ENCODE measurements at places on chromosomes 1 and 21. TPM values are rescaled to one million over a fixed set of nuclear protein-coding genes. Genes with fewer than 3 reads are reported as not detected.

DNA sequence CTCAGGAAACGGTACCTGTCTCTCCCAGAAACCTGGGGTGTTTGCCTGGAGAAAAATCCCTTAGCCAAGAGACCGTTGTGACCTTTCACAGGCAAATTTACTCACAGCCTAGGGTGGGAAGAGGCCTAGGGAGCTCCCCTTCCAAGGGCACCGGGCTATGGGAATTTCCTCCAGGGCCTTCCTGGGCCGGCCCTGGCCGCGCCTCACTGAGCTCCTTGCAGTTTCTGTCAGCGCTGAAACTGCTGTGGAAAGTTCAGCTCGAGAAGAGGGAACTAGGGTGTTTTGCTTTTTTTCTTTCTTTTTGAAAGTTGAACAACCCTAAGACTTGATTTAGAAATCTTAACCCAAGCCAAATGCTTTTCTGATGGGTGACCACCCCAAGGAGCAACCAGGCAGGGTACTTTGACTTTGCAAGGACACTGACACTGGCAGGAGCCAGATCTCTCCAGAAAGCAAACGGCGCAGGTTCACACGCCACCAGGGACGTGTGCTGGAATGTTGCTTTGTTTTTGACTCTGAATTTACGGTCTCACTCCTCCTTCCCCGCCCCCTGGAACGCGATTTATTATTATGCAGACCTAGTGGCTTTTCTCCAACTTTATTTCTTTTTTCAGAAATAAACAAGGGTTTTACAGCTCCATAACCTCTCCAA lies 229.6 kb upstream of the JUN start:
- DNase-seq: peak; percentile 73

DNA sequence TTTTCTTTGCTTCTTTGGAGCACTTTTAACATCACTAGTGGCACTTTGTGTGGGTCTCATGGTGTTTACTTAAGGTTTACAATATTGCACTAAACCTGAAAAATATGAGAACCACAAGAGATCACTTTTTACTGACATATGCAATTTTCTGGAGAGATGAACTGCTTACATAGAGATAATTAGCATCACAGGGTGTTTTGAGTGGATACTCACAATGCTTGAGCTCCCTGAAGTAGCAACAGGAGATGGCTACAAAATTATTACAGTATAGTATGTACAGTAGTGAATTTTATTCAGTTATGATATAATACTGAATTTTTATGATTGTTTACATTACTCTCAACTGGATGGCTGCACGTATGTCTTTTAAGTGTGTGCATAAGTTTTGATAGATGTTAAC lies 22.6 kb downstream of the RPRD2 start:
- DNase-seq: no peak

DNA sequence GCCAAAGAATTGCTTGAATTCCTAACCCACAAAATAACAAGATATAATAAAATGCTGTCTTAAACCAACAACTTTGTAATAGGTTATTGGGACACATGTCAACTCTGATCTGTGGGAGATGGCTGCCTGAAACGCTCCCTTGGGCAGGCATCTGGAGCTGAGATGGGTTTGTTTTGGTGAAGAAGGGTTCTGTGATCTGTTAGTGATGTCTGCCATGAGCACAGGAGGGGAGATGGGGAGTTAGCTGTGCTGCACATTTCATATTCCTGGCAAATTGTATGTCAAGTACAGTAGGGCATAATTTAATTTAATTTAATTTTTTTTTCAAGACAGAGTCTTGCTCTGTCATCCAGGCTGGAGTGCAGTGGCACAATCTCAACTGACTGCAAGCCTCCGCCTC lies 34.2 kb upstream of the IFNLR1 start:
- DNase-seq: no peak

DNA sequence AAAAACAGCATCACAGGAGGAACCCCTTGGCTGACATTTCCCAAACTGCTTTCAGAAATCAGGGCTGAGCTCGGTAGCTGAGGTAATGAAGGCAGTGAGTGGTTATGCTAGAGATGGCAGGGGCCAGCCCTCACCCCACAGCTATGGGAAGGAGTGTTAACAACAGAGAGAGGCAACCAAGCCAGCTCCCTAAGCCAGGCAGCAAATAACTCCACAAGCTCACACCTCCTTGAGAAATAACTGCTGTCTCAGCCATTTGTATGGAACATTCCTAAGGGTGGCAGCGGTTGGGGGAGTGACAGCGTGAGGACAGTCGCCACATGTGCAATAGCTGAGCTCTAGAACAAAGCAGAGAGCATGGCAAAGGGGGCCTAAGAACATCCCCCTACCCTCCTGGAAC lies 42.6 kb downstream of the LMX1A start:
- DNase-seq: no peak

GRCh38 chr1:3908886-3909517 lies 8.9 kb upstream of the C1orf174 start:
- DNase-seq: no peak

DNA sequence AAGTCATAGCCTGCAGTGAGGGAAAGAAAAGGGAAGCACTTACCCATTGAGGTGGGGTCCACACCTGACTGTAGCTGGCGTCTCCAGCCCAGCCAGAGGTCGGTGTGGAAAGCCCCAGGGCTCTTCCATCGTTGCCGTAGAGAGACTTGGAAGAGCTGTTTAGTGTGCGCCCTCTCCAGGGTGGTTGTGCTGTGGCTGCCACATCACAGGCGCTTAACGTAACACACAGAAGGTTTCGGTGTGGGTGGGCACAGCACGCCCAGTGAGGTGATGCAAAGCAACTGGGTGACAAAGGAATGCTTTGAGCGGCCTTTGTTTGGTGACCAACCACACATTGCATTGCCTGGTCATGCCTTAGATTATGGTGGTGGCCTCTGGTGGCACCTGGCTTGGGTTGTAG lies 36.8 kb upstream of the KIF1B start:
- DNase-seq: no peak

DNA sequence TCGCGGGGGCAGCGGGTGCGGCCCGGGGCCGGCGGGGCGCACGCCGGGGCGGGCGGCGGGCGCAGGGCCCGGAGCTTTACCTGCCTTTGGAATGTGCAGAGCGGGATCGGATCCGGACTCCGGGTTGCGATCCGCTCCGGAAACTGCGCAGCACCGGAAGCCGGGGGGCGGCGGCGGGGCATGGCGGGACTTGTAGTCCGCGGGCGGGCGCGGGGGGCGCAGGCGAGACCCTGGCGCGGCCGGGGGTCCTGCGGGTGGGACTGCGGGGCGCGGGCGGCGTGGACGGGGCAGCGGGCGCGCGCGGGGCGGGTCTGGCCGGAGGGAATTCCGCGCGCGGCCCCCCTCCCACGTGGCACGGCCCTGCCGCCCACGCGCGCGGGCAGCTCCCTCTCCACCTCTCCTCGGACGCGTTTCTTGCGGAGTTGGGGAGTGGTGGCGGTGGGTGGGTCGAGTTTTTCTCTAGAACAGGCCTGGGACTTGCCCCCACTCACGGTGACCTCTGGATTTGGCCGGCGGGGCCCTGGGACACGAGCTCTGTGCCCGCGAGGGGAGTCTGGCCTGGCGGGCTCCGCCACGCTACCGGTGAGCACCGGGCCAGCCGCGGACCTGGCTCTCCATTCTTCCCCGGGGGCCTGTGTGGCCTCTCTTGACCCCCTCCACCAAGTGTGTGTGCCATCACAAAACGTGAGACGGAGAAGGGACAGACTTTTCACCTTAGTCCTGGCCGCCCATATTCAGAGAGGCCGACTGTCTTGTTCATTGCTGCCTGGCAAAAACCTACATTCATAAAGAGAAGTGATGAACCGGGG lies at the start of gene PRDM15:
Gene PRDM15 (minus strand): TSS at position 155 of the 809 bp plus-strand sequence. CDS start 18,981 bp downstream, outside the sequence.
- DNase-seq: peak; percentile 84

DNA sequence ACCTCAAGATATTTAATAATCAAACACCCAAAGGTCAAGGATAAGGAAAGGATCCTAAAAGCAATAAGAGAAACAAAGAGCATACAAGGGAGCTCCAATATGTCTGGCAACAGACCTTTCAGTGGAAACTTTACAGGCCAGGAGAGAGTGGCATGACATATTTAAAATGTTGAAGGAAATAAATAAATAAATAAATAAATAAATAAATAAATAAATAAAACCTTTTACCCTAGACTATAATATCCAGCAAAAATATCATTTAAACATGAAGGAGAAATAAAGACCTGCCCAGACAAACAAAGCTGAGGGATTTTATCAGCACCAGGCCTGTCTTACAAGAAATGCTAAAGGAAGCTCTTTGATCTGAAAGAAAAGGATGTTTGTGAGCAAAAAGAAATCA lies 367.8 kb upstream of the PBX1 start:
- DNase-seq: no peak

TEDDM1 gene
- not detected for total RNA-seq

PAPPA2 gene
- total RNA-seq: 1.0 TPM

AMY1C gene
- not detected for total RNA-seq

CFAP45 gene
- 0.36 TPM for total RNA-seq

ADCY10 gene
- total RNA-seq: 0.49 TPM

CYP4X1 gene
- 3.0 TPM for total RNA-seq

DDR2 gene
- total RNA-seq: 13.3 TPM

C1orf210 gene
- total RNA-seq: 102 TPM

Data from mucosa of descending colon (tissue), 3 donors.